ENCODE measurements at places on chromosomes 13 and 19.

DNA sequence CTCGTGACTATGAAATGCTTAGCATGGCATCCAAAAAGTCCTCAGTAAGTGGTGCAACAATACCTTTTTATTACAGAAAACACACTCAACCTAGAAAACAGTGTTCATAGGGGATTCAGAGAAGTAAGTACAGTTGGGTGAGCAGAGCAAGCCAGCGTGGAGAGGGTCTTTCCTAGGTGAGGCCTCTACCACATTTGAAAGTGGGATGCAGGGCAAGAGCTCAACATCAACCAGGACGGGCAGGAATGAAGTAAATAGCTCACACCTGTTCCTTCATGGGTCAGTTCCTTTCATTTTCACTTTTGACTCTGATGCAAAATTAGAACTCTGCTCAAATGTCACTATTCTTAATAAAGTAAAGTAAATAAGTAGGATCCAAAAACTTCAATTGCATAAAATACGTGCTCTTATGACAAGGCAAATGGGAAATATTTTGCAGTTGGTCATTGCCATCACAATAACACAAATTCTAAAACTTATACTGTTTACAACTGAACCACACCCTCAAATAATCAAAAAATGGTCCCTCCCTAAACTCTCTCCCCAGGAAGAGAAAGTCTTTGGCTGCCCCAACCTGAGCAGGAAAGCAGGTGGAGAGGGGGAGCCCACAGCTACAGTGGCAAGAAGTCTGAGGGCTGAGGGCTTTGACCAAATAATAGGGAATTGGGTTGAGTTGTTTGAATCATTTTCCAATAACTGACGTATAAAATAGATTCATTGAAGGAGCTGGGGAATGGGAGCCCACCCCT lies 20.2 kb downstream of the CHAMP1 start:
- DNase-seq = no peak

GRCh38 chr13:83386609-83387008 lies 495.7 kb downstream of the SLITRK1 start:
- no peak for DNase-seq

GRCh38 chr19:34241513-34242337 lies 12.6 kb upstream of the GARRE1 start:
- peak; percentile 84 for DNase-seq

GRCh38 chr19:4380254-4380727 lies 20.1 kb downstream of the SH3GL1 start:
- DNase-seq = no peak

DNA sequence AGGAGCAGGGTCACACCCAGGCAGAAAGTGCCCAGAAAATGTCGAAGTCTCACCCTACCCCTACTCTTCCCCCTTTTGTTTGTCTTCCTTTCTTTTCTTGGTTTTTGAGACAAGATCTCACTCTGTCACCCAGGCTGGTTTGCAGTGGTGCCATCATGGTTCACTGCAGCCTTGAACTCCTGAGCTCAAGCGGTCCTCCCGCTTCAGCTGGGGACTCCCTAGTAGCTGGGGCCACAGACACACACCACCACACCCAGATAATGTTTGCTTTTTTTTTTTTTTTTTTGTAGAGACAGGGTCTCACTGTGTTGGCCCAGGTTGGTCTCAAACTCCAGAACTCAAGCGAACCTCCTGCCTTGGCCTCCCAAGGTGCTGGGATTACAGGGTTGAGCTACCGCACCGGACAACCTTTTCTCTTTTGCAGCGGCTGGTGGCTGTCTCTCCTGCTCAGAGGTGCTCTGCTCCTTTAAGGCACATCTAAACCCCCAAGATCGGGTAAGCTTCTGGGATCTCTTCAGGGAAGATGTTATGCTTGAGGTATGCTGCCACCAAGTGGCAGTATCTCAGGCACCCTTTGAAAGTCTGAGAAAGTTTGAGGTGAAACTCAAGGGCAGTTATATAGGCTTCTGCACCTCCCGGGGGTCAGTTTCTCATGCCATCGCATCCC lies 22.4 kb upstream of the EBI3 start:
- DNase-seq = peak; percentile 45

GRCh38 chr13:53141336-53141735 lies 112.7 kb downstream of the OLFM4 start:
- peak; percentile 34 for DNase-seq

GRCh38 chr19:33861950-33862349 lies 65.3 kb downstream of the KCTD15 start:
- no peak for DNase-seq

DNA sequence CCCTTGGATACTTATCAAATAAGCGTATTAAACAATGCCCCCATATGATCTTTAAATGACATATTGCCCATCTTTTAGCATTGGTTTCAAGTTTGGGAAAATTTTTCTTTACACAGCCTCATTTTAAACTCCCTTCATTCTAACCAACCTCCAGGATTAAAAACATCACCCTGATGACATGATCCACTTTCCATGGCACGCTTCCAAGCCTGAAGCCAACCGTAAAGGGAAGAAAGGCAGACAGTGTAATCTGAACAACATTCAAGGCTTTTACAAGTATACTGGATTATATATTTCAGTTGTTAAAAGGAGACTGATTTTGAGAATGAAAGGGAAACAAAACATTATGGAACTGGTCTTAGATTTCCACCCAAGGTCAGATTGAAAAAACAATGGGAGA lies 1721.9 kb downstream of the OLFM4 start:
- peak; percentile 47 for DNase-seq

- no peak for DNase-seq
Measured at GRCh38 chr13:105297839-105298238, 1237.6 kb downstream of the EFNB2 start.

DNA sequence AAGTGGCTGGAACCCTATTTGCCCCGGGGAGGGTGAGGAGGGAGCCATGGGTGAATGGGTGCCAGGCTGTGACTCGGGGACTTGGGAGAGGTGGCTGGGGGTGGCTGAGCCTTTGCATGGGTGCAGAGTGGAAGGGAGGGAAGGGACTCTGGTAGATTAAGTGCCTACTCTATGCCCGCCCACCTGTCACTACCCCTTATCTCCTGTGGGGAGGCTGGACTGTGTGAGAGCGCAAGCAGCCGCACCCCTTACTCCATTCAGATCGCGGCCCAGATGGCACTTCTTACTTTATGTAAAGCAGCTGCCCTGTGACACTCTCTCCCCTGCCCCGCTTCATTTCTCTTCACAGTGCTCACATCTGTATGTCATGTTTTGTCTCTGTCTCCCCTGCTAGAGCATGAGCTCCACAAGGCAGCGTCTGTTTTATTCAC lies 2.9 kb downstream of the KASH5 start:
- peak; percentile 67 for DNase-seq

- no peak for DNase-seq
Measured at GRCh38 chr19:47901370-47901769, 15.3 kb upstream of the SULT2A1 start.

DNA sequence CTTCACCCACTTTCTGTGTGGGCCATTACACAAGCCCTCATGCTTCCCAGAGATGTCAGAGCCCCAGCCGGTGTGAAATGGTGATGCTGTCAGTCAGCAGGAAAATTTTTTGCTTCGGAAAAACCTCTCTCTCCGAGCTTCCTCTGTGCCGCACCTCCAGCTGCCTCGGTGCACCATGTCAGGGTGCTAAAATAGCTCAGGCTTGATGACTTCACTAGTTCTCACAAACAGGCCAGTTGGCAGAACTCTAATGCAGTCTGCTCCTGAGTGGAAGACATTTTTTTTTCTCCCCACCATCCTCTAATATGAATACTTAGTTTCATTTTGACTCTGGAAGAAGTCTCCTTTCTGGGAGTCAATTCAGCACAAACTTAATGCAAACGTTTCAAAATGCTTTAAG lies 71.3 kb downstream of the KLF12 start:
- DNase-seq = no peak

DNA sequence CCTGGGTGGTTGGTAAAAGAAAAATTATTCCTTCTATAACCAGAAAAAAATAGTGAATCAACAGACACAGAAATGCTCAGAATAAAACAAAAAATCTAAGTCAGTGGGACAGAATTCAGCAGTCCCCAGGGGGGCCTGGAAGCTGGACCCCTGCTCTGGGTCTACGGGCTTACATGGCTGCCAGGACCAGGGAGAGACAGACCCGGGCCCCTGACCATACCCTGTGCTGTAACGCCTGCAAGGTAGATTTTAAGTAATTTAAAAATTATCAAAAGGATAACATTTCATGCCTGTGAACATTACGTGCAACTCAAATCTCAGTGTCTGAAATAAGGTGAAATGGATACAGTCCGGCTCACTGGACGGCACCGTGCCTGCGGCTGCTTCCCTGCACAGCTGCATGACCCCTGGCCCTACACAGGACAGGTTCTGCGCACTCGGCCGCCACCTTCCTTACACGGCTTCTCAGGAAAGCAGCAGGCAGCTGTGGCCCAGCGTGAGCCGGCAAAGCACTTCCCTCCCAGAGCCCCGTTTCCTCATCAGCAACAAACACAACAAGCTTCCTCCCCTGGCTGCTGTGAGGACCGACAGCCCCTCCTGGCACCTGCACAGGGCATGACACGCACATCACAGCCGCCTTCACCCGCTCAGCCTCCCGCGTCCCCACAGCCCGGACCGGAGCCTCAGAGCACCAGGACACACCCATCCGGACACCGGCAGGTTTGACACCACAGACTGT lies 22.2 kb downstream of the RASA3 start:
- no peak for DNase-seq

- no peak for DNase-seq
Measured at GRCh38 chr13:93769101-93769500, 542.5 kb downstream of the GPC6 start.

DNA sequence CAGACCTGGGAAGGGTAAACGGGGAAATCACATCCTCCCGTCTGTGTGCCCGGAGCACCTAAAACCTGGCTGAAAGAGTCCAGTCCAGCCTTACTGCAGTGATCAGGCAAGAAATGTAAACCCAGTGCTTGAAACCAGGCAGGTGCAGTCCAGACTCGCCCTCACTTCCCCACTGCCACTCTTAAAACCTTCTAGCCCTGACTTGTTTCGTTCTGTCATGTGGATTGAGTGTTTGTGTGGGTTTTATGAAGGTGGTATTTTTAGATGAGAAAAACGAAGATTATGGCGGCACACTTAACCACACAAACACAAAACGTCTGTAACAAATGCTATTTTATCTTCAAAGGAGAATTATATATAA lies 839 bp upstream of the CKAP2 start:
- DNase-seq = peak; percentile 67

DNA sequence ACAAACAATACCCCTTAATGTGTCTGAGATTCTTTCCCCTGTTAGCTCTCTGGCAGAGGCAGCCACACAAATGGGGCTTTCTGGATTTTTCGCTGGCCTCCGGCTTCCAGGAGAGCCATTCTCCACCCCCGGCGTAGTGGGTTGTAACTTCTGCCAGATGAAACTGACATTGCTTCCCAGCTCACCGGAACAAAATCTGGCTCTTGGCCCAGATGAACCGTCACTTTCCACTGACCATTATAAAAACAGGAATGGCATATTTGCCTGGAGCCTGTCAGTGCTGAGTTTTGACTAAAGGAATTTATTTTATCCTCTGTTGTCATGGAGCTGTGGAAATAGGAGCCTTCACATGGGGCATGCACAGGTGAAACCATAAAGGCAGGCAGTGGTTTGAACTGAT lies 120.6 kb upstream of the GPR12 start:
- no peak for DNase-seq

DNA sequence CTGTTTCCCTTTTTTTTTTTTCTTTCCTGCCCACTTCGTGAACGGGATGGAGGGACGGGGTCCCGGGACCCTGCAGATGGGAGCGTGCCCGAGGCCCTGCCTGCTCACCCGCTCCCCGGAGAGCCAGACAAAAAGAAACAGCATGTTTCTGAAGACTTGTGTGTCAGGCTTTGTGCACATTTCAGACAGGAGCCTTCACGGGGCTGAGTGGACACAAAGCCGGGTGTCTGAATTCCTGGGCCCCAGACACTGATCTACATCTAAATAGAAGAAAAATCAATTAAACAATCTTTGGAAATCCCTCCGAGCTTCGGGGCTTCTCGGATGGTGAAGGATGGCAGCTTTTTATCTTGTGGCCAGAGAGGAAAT lies 4.2 kb downstream of the PGPEP1 start:
- DNase-seq = no peak

GRCh38 chr19:40223135-40223822 lies 3.2 kb downstream of the CCNP start:
- no peak for DNase-seq

GRCh38 chr13:22141716-22142115 lies 470.8 kb downstream of the FGF9 start:
- no peak for DNase-seq

GRCh38 chr19:50500753-50501151 lies 10.2 kb downstream of the JOSD2 start:
- DNase-seq = no peak

DNA sequence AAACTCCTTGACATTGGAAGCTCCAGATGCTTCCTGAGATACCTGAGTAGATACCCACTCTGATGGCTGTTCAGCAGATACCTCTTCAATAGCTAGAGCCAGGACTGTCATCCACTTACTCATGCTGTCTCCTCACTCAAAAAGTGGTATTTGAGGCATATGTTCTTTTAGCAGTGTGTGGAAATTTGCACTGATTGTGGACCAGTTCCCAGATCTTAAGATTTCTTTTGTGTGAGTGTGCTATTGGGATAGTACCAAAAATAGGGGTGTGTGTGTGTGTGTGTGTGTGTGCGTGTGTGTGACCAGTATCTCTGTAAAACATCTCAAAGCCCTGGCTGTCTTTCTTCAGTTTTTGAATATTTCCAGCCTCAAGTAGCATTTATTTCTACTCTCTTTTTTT lies 108.3 kb downstream of the SLITRK5 start:
- DNase-seq = no peak
